Mucosa of gallbladder (tissue), 1 donor: ENCODE measurements at places on chromosomes 16 and 17.
A peak's percentile ranks its signal among the peaks of the same experiment; 100 is the strongest.

DNA sequence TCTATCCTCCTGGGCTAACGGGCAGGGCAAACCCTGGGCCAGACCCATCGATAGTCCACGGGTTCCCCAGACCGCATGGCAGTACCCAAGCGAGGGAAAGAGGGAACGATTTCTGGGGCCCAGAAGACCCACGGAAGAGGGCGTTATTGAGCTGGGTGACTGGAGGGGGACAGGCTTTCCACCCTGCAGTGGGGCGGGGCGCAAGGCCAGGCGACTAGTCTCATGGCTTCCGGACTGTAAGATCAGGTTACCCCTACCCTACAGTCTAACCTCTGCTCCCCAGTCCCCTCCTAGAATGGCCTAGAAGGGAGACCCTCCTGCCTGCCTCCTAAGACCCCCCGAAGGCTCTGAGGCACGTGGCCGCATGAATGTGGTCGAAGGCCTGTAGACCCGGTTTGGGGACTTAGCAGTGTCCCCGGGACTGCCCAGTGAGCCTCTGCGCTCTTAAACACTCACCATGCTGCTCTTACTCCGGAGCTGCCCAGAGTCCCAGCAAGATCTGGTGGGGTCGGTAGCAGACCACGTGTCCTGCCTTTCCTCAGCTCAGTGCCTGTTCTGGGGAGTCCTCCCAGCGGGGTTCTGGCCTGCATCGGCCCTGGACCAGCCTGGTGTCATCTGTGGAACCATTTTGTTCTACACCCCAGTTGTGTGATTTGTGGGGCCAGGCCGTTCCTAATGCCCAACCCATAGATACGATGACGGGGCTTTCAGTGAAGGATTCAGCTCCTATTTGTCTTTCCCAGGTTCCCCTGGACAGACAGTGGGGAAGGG is 13.2 kb upstream of the AURKB start:
- DNase-seq, result peak; percentile 47

DNA sequence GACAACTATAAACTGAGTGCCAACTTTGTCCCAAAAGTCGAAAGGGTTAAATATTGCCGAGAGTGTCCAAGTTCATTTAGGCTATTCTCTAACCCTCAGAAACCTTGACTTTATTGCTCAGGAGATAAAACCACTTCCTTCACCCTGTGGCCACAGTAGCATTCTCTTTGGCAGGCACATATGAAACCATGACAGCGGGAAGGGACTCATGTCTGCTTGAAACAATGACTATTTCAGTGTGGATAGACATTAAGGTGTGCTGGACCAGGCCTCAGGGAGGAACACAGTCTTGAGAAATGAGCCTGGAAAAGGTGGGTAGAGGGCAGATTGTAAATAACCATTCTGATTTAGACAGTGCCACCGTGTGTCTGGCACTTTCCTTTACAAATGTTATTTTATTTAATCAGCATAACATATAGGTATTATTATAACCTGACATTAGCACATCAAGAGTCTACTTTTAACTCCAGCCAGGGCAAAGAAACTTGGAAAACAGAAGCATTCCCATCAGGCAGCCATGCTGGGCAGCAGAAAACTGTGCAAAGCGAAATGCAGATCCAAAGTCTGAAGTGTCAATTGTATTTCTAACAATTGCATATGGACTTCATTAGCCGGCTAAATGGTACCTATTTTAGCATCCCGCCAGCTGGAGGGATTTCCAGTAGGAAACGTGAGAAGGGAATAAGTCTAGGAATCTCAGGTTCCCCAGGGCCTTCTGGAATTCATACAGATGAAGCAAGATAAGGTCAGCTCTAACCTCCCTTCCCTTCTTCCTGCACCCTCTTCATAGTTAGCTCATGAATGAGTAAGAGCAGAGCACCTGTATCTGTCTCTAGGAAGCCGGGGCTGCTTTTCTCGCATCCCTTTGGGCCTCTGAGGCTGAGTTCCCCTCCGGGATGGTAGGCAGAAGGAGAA is 212.8 kb upstream of the ELAC2 start:
- no peak for DNase-seq

DNA sequence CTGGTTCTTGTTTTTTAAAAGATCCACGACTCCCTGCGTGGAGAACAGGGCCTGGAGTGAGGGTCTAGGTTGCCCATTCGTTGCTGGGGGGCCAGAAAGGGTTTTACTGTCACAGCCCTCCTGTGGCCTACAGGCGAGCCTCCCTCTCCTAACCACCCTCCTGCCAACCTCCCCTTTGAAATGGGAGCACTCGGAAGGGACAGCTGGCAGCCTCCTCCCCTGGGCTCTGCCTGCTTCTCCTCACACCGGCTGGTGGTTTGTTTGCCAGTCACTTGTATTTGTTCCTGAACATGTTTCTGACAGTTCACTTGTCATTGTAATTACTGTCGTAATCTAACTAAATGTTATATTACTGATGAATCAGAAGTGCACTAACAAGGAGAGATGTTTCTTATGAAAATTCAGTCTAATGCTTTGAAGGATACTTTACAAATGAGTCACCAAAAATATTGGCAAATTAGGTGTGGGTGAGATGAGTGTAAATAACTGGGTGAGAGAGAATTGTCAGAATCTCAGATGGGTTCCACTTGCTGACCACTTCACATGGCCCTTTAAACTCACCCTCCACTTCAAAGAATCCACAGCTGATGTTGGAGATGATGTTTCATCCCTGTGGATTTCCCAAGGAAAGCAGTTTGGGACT is 2.7 kb upstream of the SPPL2C start:
- DNase-seq, result no peak

- DNase-seq, result no peak
These were observed 263.2 kb downstream of the KIF2B start for GRCh38 chr17:54085934-54086333.
